Stimulated activated CD4-positive, alpha-beta T cell treated with anti-CD3 and anti-CD28 coated beads, TNF-alpha, amount 100 ng/mL, for 1 hour (primary cell): ENCODE measurements at places on chromosomes 11 and 22.

DNA sequence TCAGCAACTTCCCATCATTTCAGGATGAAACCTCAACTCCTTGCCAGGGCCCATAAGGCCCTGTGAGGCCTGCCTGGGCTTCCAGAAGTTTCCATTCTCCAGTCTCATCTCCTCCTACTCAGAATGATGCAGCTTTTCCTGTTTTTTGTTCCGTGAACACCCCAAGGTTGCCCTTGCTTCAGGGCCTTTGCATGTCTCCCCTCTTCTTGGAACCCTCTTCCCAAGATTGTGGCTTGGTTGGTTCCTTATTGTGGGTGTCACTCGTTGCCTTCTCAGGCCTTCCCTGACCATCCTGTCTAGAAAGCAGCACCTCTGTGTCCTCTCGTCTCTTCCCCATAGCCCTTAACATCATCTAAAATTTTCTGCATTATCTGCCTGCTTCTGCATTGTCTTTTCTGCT lies 23.2 kb upstream of the YWHAH start:
- DNase-seq = no peak

GRCh38 chr22:20672732-20673131 lies 101.2 kb upstream of the SERPIND1 start:
- DNase-seq = no peak

- DNase-seq = no peak
Observed at GRCh38 chr11:59900366-59901126, 22.0 kb downstream of the OOSP3 start.

DNA sequence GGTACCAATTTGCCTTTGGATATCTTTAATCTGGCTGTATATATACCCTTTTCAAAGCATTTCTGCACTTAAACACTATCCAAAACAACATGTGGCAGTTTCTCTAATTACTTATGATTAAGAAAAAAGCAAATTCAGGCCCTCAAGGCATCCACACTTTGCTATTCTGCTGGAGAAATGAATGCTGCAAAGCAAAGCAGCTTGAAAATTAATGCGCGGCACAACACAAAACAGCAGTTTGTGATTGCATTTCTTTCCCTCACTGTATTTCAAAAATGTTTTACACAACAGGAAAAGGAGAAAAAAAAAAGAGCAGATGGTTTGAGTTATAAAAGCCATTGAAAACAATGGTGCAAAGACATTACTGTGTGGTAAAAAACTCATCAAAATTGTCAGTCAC lies 738.4 kb upstream of the RAG2 start:
- DNase-seq = no peak

DNA sequence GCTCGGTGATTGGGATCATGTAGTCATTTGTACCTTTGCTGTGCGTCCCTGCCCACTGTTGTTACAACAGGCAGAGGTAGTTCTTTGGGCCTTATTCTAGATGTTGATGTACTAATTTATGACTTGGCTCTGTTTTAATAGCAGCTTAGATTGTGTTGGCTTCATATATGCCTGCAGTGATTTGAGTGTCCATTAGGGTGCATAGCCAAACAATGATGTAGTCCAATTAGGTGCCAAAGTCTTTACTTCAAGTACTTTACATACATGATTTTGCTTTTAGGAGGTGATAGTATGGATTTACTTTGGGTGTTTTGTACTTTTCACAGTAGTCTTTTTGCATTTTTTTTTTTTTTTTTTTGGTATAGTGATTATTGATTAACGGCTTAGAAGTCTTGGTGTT lies 46.4 kb downstream of the PPP6R3 start:
- DNase-seq = no peak

- no peak for DNase-seq
Observed at GRCh38 chr11:73168925-73169579, 26.9 kb upstream of the FCHSD2 start.

DNA sequence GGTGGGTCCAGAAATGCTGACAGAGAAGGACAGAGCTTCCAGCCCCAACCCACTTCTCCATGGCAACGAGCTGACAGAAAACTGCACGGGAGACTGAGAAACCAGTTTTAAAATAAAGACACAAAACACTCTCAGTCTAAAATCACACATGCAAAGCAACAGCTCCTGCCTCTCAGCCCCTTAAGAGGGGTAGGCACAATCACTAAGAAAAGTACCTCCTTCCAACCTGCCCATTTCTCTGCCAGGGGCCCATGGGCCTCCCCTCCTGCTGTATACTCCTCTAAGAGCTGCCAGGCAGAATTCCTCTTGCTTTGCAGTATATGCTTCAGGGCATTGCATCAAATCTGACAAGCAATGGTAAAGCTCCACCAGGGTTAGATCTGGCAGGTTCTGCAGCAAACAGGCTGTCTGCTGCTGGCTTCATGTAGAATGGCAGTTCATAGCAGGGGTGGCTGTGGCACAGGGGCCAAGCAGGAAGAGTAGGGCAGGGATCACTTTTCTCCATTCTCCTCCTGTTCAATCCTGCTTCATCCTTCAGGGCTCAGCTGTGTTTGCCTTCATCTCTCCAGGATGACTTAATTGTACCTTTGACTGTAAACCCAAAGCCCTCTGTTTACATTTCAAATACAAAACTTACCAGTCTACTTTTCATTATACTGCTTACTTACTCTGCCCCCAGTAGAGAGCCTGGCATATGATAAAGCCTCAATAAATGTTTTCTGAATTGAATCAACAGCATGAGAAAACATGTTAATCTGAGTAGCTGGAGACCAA lies 77.7 kb downstream of the KCNC1 start:
- no peak for DNase-seq

- no peak for DNase-seq
Observed at GRCh38 chr11:116454020-116454645, 318.7 kb downstream of the BUD13 start.

GRCh38 chr11:33480626-33481025 lies 220.0 kb downstream of the C11orf91 start:
- no peak for DNase-seq

GRCh38 chr11:134371436-134372185 lies 39.8 kb downstream of the GLB1L2 start:
- no peak for DNase-seq

DNA sequence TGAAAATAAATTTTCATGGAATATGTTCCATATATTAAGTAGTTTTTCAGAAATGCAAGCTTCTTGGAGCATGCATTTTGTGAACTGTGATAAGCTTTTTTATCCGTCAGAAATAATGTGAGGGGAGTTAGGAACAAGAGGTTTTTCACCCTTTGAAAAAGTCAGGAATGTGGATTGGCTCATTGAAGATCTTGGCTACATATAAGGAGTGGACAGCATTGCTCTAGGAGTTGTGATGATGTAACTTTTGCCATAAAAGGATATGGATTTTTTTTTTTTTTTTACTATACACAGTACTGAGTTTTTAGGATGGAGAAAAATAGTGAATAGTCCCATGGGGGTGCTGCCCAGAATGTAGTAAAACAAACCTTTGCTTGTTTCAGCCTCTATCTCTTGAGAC lies 180.2 kb downstream of the NAV2 start:
- DNase-seq = no peak

DNA sequence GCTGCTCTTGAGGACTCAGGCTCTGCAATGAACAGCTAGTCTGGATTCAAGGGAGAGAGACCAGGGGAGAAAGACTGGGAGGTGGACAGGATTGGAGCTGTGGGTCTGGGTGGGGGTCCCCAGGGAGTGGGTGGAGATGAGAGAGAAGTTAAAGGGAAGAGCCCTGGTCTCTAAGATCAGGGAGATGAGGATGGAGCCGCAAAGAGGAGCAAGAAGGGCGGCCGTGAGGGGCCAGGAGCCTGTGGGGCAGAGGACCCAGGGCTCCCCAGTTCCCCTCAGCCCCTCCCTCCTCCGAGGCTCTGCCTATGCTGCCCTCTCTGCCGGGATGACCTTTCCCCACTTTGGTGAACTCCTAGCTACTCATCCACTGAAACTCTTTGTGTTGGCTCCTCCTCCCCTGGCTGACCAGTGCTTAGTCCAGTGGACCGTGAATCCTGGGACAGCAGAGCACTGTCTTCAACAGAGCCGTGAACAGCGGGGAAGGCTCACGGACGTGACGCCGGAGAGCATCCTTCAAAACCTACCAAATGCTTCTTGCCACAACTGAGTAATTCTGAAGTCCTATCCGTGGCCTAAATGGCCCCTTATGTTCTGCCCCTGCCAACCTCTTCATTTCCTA lies 16.4 kb upstream of the RFPL3 start:
- DNase-seq = no peak

- no peak for DNase-seq
Observed at GRCh38 chr11:112793416-112793815, 167.8 kb upstream of the NCAM1 start.

DNA sequence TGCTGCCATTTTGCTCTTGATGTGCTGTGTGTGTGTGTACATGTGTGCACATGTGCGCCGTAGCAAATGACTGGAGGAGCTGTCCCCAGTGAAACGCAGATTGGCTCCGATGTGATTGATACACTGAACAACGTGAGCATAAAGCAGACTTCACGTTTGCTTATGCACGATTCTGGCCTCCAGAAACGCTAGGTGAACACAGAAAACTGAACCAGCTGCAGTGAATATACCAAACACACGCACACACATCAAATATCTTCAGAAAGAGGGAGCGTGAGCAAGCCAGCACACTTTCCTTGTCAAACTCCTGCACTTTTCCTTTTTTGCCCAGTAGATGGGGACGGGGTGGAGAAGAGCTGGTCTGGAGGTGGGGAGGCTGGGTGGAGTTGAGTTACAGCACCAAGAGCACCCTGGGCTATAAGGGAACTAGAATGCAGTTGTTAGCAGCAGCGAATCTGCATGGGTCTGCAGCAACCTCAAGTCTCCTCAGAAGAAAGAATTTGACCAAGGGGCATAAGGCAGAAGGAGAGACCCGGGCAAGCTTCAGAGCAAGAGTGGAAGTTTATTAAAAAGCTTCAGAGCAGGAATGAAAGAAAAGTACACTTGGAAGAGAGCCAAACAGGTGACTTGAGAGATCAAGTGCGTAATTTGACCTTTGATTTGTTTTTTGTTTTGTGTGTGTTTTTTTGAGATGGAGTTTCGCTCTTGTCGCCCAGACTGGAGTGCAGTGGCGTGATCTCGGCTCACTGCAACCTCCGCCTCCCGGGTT lies 77.8 kb upstream of the CADM1 start:
- DNase-seq = no peak

DNA sequence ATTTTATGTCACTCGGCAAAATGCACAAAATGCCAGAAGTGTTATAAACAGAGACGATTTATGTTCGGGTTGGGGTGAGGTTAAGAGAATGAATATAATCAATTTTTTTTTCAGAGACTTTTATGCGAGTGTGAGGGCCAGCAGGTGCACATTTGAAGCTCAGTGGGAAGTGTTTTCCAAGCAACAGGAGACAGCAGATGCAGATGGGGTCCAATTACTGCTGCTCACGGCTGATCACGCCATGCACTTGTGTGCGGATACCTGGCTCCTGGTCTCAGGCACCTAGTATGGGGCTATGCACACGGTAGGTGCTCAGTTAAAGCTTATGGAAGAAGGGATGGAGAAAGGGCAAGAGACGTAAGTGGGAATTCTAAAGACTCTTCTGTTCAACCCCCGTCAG lies 249.1 kb downstream of the MIAT start:
- no peak for DNase-seq

DNA sequence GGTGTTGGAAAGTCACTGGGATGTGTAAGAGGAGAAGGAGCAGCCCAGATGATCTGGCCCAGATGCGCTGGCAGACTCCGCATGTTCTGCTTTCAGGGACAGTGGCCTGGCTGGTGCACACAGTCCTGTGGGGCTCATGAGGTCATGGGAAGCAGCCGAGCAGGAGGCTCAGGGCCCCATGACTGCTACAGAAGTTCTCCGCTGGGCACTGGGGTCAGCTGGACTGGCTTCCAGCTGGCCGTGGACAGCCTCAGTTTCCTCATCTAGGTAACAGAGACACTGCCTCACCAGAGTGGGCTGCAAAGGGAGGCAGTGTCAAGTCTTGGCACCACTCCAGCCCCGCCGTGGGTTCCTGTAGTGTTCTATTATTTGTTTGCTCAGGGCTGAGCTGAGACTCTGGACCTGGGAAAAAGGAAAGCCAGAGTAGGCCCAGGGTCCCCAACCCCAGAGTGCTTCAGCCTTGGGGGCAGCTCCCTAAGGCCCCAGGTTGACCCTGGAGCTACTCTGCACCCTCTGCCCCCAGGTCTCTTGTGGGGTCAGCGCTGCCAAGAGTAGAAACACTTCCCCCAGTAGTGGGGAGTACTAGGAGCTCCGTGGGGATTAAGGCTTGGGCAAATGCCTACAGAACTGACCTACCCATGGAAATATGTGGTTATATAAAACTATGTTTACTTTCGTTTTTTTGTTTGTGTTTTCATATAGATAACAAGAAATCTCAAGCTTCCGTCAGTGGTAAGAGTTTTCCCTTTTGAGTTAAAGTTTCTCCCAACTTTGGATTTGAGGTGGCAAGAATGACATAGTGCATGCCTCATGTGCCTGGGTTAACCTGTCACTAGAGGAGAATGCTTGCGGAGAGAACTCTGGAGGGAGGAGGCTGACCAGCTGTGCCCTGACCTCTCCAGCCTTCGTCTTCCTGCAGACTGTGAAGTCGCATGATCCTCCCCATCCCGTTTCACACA lies 45.3 kb downstream of the MED15 start:
- DNase-seq = no peak

- no peak for DNase-seq
Observed at GRCh38 chr11:2708757-2709281, 9.0 kb upstream of the KCNQ1OT1 start.

DNA sequence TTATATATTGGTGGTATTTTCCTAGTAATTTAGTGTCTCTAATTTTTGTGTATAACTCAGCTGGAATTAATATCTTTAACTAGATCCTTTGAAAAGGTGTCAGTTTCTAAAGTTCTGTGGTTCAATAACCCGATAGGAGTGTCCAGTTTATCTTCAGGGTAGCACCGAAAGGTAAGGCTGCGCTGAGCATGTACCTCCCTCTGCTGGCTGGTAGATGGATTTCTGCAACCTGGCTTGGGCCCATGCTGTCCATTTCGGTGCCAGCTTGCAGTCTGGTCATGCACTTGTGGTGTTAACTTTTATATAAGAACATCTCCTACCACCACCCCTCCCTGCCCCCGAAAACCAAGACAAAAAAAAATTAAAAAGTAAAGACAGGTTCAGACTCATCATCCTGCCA lies 24.7 kb downstream of the EXT2 start:
- DNase-seq = no peak

GRCh38 chr22:21669026-21669425 lies 3.2 kb downstream of the PPIL2 start:
- DNase-seq = no peak

DNA sequence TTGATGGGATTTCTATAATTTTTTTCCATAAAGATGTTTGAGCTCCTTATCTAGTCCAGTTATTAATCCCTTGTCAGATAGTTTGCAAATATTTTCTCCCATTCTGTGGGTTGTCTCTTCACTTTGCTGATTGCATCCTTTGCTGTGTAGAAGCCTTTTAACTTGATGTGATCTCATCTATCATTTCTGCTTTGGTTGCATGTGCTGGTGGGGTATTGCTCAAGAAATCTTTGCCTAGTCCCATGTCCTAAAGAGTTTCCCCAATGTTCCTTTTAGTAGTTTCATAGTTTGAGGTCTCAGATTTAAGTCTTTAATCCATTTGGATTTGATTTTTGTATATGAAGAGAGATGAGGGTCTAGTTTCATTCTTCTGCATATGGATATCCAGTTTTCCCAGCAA lies 1.7 kb upstream of the IL2RB start:
- DNase-seq = no peak

- no peak for DNase-seq
Observed at GRCh38 chr11:97237151-97237550, 847.3 kb downstream of the JRKL start.
